ENCODE measurements at places on chromosomes 7 and 10. TPM values are rescaled to one million over a fixed set of nuclear protein-coding genes. Genes with fewer than 3 reads are reported as not detected.

The IGF2BP3 gene
- total RNA-seq: not detected

DNA sequence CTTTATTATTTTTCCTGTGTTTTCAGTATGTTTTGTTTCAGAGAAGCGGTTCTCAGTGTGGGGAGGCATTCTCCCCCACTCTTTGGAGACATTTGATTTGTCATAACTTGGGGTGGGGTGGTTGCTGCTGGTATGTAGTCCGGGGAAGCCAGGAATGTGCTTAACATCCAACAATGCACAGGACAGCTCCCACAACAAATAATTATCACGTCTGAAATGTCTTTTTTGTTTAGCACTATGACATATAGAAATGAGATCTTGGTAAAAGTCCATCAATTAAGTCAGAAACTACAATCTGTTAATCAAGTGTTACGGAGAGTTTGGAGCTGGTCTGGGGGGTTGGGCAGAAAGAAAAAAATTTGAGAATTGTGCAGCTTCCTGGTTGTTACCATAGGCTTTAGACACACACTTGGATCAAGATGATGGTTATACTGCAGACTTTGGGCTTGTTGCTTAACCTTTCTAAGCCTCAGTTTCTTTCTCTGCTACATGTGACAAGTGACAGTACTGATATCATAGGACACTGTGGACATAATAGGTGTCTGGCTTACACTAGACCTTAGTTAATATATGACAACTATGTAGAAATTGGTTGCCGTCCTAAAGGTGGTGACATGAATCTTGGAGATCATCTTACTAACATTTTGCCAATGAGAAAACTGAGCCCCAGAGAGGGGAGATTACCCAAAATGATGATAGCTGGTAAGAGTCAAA, 113.7 kb downstream of the LRMDA start:
- no peak for DNase-seq

The ACTL6B gene
- total RNA-seq: not detected

- no peak for DNase-seq
Measured at GRCh38 chr7:130131964-130132875, 61.9 kb downstream of the KLHDC10 start.

DNA sequence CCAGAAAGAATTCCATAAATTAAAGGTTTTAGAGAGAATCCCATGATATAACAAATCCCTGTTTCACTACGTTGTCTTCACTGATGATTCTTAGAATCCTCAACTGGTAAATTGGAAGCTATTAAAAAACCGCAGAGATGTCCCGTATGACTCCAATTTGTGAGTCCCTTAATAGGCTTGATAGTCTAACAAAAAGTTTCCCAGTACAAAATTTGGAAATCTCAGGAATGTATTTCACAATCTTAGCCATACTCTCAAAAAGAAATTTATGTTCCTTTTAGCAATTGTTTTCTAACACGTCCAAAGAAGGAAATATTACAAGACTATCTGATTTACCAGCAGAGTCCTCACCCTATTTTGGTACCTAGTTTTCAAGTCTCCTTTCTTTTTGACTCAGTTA, 2.5 kb downstream of the TES start:
- DNase-seq: no peak

The OLAH gene
- total RNA-seq: not detected
